ENCODE measurements at places on chromosomes 4 and X.

DNA sequence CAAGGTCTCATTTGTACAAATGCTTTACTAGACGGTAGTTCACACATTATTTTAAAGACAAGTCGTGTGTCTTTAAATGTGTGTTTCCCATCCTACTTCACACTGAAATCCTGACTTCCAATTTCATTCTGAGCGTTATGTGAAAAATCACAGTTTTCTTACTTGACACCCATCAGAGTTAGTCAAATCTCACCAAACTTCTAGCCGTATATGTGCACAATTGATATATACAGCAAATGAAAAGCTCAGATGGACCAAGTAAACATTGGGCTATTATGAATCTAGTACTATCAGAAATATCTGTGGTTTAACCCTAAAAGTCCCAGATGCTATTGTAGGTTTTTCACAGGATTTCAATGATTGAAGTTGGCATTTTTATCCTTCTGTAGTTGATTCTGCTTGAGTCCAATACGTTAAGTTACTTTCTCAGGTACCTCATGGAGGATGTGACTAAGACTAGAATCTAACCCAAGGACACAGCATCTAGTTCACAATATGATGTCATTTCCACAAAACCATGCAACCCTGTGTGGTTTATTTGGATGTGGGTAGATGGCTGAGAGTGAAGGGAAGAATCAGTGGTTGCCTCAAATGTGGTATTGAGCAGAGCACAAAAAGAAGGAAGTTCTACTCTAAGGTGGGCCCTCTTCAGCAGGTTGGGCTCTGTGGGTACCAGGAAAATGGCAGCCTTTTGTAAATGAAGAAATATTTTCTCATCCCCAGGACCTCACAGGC lies 22.1 kb upstream of the TRIM60 start:
- no peak for DNase-seq

GRCh38 chrX:110877326-110877725 lies 81.7 kb upstream of the CHRDL1 start:
- no peak for DNase-seq

GRCh38 chrX:68503836-68504636 lies 5.2 kb downstream of the YIPF6 start:
- DNase-seq = no peak

DNA sequence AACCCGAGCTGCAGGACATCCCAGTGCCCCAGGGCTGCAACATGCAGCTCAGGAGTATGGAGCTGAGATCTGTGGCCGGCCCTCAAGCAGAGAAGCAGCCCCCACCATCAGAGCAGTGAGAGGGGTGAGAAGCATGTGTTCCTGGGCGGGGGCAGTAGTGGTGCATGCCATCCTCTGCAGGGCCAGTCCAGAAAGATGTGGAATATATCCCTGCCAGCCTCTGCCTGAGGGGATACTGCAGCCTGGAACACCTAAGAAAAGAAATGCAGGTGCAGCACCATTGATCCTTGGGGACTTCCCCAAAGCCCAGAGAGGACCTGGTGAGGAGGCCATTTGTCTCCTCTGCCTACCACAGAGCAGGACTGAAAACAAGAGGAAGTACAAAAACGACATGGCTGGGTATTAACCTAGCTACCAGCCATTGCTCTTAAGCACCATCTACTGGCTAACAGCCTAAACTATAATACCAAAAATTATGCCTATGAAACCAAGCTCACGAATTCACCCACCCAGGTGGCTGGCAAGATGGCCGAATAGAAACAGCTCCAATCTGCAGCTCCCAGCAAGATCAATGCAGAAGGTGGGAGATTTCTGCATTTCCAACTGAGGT lies 158.8 kb downstream of the ADGRA3 start:
- no peak for DNase-seq

GRCh38 chrX:2484721-2485648 lies 15.8 kb downstream of the DHRSX start:
- DNase-seq = no peak

- DNase-seq = no peak
Measured at GRCh38 chr4:1236103-1236641, 12.8 kb downstream of the CTBP1 start.

GRCh38 chr4:91031761-91032160 lies 904.6 kb downstream of the CCSER1 start:
- no peak for DNase-seq

DNA sequence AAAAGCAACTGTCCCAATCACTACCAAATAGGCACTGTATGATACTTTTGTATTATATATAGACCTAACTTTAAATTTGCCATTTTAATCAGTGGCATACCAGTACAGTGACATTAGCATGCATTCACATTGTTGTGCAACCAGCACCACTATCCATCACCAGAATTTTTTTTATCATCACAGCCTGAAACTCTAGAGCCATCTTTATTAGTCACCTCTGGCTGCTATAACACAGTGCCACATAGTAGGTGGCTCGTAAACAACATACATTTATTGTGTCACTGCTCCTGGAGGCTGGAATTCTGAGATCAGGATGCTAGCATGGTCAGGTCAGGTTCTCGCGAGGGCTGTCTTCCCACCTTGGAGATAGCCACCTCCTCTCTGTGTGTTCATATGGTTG lies 188.4 kb upstream of the GALNT7 start:
- no peak for DNase-seq

DNA sequence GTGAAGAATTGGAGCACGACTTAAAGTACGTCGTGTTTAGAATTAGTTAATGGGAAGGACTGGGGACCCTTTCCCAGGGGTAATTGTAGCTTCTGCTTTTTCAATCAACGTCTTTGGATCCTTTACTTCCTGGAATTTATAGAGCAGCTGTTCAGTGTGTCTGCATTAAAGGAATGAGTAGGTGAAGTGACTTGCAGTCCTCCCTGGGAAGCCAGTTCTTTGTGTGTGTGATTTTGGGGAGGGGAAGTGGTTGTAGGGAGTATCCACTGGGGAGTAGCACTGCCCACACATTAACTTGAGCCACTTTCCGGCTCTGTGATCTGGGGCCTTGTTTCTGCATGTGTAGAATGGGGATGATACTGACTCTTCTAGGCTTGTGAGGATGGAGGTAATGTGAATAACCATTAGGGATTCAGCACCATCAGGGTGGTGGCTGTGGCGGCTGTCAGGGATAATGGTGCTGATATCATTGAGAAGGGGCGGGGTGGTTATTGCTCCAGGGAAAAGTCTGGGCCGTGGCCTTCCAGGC lies 54.7 kb downstream of the TMEM131L start:
- DNase-seq = no peak

- DNase-seq = peak; percentile 45
Measured at GRCh38 chr4:95701500-95702170, 138.3 kb upstream of the PDHA2 start.

- DNase-seq = no peak
Measured at GRCh38 chrX:142251680-142252079, 46.6 kb upstream of the MAGEC2 start.

DNA sequence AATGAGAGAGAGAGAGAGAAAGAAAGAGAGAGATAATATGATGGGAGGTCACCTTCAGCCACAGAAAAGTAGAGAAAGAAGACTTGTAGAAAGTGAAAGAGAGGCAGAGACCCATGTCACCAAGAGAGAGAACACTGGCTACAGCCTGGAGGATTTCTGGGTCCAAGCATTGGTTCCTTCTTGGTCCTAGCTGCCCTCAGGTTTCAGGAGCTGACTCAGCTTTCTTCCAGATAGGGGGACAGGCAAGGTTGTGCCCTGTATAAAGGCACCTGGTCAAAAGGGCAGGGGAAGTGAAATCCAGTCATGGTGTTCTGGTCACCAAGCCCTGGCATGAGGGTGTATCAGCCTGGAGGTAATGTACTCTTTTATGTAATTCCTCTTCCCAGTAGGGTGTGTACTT lies 47.5 kb upstream of the XK start:
- no peak for DNase-seq

DNA sequence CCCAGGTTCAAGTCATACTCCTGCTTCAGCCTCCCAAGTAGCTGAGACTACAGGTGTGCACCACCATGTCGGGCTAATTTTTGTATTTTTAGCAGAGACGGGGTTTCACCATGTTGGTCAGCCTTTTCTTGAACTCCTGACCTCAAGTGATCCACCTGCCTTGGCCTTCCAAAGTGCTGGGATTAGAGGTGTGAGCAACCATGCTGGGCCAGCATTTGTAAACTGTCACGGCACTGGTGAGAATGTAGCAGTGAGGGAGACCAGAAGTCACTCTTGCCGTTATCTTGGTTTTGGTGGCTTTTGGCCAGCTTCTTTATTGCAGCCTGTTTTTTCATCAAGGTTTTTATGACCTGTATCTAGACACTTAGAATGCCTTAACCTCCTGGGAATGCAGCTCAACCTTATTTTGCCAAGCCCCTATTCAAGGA lies 22.4 kb downstream of the PCDH18 start:
- DNase-seq = no peak

DNA sequence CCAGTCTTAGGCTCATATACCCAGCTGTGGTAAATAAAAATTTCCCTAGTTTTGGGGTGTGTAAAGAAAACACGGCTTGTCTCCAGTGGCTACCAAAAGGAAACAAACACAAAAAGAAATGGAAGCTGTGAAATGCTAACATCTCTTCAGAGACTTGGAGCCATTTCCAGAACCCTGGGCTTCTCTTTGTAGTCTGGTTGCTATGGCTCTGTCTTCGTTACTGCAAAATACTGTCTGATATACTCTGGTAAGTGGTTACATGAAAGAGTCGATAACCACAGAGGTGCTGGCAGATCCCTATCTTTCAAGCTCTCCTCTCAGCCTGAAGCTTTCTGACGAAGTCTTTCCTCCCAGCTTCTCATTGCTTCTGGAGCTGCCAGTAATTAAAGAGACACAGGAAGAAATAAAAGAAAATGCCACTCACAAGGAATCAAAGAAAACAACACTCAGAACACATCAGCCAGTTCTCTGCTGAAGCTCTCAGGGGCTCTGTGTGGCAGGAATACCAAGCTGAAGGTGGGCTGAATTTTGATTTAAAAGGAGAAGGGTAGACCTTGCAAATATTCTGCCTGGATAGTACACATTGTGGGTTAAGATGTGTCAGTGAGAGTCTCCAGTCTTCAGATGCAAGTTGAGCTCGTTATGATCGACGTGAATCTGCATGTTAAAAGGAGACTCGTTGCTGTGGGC lies 107.6 kb upstream of the FAM9C start:
- DNase-seq = no peak

DNA sequence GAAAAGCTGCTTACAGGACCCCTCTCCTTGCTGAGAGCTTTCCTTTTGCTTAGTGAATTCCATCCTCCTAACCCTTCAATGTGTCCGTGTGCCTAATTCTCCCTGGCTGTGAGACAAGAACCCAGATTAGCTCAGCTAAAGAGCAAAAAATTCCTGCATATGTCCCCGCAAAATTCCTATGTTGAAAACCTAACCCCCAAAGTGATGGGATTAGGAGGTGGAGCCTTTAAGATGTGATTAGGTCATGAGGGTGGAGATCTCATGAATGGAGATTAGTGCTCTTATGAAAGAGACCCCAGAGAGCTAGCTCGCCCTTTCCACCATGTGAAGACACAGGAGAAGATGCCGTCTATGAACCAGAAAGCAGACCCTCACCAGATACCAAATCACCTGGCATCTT lies 503.0 kb upstream of the DIAPH2 start:
- no peak for DNase-seq

Measured in iPS DF 19.7 (cell line).